ENCODE measurements at places on chromosomes 2 and 18.

DNA sequence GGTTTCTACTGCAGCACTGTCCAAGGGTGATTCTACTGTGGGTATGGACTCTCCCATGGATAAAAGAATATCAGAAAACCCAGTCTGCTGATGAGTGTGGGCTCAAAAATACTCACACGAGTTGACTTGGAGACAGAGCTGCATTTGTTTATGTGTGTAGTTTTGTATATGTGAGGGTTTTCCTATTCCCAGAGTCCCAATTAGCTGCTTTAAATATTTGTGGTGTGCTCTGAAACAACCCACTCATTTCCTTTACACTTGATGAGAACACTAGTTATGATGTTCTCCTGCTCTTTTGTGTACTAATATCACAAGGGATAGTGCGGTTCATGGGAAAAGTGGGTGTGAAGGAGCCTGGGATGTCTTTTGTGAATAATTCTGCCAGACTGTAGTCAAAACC lies 337.3 kb downstream of the PLCL1 start:
- DNase-seq: no peak

GRCh38 chr18:45015788-45016128 lies 335.1 kb downstream of the SETBP1 start:
- no peak for DNase-seq

GRCh38 chr2:179285060-179285459 lies 20.4 kb upstream of the SESTD1 start:
- DNase-seq: no peak

DNA sequence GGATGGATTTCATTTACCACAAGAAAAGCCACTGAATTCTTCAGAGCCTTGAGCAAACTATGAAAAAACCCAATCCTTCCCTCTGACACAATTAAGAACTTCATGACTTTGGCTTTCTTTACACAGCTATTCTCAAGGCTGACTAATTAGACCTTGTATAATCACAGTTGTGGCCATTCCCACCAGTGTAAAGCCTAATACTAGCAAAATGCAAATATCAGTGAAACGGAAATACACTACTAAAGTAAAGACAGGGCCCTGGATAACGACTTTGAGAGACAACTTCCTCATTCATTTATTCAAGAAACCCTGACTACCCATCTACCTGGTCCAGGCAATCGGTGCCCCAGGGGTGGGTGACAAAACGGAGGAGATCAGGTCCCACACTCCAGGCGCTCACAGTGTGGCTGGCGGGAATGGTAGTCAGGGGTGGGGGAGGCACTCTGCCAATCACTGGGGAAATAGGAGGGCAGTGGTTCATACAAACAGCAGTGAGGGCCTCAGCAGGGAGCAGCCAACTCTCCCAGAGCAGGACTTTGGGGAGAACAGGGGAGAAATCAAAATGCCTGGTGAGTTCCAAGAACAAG lies 28.1 kb downstream of the TMEM163 start:
- no peak for DNase-seq

DNA sequence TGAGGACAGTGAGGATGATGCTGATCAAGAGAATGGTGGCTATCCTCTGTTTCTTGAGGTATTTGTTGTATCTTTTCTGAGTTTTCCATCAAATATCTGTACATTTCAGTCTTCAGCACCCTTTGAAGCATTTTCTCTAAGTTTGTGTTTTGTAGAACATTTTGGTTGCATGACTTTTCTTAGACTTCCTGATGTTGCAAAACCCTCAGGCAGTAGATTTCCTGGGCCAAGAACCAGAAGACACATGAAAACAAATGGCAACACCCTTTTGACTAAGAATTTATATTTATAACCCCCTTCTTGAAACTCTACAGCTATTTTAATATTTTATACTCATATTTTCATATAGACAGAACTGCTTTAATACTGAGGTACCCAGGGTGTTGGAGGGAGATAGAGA lies 16.2 kb downstream of the HNMT start:
- DNase-seq: no peak
